ENCODE measurements at places on chromosomes 6 and 20.

GRCh38 chr6:17663226-17663625 is 43.5 kb downstream of the NUP153 start:
- no peak for DNase-seq

- no peak for DNase-seq
Measured at GRCh38 chr6:87074101-87074621, 20.7 kb downstream of the CGA start.

DNA sequence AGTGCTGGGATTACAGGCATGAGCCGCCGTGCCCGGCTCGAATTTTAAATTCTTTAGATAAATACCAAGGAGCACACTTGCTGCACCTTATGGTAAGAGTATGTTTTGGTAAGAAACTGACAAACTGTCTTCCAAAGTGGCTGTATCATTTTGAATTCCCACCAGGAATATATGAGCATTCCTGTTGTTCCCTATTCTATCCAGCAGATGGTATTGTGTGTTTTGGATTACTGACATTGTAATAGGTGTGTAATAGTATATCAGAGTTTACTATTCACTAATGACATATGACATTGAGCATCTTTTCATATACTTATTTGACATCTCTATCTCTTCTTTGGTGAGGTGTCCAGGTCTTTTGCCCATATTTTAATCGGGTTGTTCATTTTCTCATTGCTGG is 40.5 kb downstream of the TGM6 start:
- DNase-seq = peak; percentile 18

DNA sequence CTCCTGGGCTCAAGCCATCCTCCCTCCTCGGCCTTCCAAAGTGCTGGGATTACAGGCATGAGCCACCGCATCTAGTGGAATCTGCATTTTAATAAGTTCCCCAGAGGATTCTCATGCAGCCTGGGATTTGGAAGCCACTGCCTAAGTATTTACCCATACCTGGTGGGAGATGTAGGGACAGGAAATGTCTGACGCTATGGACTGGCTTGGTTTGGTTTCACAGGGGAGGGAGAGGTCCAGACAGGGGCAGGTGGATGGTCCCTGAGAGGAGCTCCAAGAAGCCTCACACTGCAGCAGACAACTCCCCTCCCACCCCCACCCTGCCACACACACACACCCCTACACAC is 4.4 kb downstream of the VSTM2L start:
- no peak for DNase-seq

DNA sequence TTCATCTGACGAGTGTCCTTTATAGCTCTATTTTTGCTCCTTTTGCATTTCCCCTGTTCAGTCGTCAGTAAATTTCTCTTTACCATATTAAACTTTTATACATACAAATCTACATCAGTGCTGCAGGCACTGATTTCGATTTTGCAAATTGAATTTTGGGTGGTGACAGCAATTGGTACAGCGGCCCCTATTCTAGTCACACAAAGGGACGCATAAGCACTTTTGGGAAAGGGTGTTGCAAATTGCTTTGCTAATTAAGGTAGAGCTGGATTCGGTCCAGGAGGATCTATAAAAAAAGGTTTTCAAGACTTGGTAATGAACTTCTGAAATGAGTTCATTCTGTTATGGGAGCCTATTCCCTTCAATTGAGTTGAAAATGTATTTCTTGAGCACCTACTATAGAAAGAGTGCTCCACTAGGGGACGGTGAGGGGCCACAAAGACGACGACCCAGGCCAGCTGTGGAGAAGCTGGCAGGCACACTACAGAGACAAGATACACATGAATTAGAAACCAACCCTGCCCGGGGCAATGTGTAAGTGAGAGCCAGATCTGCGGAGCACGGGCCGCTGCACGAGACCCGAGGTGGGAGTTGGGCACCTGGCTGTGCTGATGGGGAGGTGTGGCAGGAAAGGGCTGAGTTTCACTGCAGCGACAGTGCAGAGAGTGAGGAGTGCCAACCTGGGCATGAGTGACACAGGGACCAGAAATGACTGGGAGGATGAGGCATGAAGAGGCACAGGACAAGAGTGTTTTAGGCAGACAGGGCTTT is 5.4 kb downstream of the UQCC2 start:
- DNase-seq = no peak

GRCh38 chr6:2196079-2196679 is 49.2 kb downstream of the GMDS start:
- DNase-seq = peak; percentile 43

DNA sequence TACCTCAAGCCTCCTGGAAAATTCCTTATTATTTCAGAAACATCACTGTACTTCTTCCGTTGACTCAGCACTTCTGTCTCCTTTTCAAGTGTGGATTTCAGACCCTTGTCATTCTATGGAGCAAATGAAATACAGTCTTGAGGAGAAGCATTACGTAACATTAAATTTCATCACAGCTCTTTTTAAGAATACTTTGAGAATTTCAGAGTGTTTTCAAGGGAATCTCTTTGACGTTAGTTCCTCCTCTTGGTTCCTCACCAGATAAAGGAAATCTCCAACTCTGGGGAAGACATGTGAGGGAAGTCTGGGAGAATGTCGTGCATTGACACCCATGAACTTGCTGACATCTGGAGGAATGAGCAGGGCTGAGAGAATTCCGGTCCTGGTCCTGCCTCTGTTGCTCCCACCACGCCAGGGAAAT is 32.3 kb downstream of the UST start:
- DNase-seq = no peak

GRCh38 chr6:108877046-108877751 is 29.0 kb downstream of the ARMC2 start:
- DNase-seq = no peak

DNA sequence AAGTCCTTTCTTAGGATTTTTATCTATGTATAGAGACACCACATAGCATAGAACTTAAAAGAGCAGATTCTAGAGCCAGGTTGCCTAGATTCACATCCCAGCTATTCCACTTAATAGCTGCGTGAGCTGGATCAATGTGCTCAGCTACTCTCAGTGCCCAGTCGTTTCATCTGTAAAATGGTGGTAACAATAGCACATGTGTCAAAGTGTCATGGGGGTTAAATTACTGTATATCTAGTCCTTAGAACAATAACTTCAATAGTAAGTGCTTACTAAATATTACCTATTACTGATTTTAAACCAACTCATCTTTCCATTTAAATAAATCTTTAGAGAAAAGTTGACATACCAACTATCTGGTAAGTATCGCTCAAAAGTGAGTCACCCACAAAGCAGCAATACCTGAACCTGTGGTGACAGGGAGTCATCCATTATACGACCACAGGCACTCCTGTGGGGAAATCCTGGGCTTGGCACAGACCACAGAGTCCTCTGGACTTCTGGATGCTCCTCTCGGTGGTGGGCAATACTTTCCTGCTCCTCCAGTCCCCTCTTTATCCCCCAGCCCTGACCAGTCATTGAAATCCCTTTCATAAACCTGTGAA is 154.8 kb downstream of the PDSS2 start:
- DNase-seq = no peak

DNA sequence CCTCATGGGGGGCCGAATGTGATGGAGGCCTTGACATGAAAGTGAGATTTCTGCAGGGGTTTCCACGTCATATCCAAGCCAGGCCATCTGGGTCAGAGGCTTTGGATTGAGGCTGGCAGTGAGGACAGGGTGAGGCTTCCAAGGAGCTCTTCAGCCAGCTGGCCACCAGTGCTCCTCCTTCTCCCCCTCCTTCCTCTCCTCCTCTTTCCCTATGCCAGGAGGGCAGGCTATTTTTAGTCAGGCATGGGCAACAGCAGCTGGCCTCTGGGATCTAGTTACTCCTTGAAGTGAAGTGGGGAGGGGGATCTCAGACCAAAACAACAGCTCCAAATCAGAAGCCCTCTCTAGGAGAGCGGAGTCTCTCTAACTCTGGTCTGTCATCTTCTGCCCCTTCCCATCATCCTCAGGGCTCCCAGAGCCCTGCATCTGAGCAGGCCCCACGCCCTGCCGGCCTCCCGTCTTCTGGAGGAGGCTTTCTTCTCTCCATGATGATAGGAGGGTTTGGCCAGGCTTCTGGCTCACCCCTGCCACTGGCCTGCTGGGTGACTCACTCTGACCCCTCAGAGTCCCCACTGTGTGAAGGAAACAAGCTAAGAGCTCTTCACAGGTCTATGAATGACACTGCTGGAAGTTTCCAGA is 612 bp downstream of the TNNC2 start:
- no peak for DNase-seq

DNA sequence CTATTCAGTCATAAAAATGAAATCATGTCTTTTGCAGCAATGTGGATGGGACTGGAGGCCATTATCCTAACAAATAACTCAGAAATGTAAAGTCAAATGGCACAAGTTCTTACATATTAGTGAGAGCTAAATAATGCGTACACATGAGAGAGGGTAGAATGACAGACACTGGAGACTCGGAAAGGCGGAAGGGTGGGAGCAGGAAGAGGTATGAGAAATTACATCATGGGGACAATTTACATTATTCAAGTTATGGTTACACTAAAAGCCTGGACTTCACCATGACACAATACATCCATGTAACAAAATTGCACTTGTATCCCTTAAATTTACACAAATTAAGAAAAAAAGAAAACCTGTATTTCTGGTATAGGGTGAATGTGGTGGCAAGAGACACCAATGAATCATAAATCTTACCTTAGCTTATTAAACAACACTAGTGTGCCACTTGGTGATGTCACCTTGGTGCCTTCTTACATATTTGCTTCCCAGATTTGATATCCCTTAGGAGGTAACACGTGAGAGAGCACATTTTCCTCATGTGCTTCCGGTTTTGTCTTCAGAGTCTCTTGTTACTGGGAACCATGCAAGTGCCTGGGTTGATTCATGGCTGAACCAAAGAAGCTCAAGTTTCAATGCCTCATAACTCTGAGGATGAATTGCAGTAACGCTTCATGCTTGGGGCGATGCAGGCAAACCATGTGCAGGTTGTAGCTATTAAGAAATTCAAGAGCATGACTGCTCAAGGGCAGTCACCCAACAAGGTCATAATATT is 84.6 kb downstream of the DCDC2 start:
- DNase-seq = peak; percentile 94

GRCh38 chr6:5898102-5898501 is 108.6 kb downstream of the NRN1 start:
- no peak for DNase-seq

GRCh38 chr20:2955257-2955970 is 82.1 kb downstream of the PTPRA start:
- no peak for DNase-seq

- DNase-seq = no peak
Measured at GRCh38 chr6:84284428-84285049, 57.1 kb upstream of the CEP162 start.

DNA sequence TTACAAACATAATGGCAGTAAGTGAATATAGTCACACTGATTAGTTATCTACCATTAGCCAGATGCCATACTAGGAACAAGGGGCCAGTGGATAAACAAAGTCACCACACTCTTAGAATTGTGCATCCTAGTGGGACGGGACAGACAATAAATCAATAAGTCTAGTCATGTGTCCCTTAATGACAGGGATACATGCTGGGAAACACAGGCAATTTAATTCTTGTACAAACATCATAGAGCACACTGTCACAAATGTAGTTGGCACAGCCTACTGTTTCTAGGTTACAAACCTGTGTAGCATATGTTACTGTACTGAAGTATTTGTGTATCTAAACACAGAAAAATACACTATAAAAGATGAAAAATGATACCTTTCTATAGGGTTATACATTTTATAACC is 123.0 kb upstream of the FAM184A start:
- DNase-seq = peak; percentile 93

- DNase-seq = no peak
Measured at GRCh38 chr20:36441027-36441414, 100.3 kb upstream of the MYL9 start.

- no peak for DNase-seq
Measured at GRCh38 chr6:135994857-135995544, 143.5 kb downstream of the PDE7B start.

DNA sequence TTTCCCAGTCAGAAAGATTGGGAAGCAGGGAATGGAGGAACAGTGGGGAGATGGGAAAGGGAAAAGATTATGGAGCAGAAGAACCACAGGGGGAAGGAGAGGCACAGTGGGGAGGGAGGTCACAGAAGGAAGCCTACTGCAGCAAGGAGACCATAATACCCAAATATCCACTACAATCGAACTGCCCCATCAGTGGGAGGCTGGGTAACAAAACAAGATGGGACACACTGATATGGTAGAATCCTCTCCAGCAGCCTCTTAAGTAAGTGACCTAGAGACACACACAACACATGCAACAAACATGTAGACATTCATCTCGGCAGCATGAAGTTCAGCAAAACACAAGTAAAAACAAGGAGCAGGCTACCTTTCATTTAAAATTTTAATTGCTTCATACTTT is 4.8 kb upstream of the FOXP4 start:
- DNase-seq = no peak

GRCh38 chr6:4364172-4364571 is 228.8 kb upstream of the ECI2 start:
- DNase-seq = no peak

GRCh38 chr20:53276143-53276542 is 304.0 kb downstream of the TSHZ2 start:
- no peak for DNase-seq

DNA sequence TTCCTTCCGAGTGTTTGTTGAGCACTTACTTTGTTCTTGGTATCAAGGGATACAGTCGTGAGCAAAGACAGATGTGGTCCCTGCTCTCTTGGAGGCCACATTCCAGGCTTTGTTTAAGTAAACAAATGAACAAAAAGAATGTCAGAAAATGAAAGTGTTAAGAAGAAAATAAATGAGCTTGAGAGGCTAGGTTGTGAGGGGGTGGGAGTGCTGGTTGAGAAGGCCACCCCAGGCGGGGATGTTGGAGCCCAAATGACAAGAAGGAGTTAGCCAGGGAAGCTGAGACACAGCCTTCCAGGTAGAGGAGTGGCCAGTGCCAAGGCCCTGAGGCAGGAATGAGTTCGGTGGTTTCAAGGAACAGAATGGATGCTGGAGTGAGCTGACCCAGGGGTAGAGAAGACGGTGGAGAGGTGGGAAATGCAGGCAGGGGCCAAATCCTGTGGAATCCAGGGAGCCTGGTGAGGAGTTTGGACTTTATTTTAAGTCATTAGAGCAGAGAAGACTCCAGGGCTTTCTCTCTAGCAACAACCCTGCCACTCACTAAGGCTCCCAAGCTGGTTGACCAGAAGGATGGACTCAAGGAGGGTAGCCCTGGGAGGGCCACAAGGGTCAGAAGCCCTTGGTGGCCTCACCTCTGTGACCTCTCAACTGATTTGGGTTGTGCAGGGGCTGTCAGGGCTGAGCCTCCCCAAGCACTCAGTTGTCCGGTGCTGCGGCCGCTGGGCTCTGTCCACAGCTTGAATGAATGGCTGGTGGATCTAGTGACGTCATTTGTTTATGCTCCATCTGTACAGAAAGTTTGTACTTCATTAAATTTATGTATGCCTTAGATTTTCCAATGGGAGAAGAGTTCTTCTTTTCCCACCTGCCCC is 66.0 kb upstream of the STX16 start:
- DNase-seq = no peak

Data from NCI-H1417 (cell line).